T1000 (cell line): ENCODE measurements at places on chromosomes 12 and 14.

GRCh38 chr12:128856791-128857078 lies 3.5 kb downstream of the GLT1D1 start:
- no peak for DNase-seq

DNA sequence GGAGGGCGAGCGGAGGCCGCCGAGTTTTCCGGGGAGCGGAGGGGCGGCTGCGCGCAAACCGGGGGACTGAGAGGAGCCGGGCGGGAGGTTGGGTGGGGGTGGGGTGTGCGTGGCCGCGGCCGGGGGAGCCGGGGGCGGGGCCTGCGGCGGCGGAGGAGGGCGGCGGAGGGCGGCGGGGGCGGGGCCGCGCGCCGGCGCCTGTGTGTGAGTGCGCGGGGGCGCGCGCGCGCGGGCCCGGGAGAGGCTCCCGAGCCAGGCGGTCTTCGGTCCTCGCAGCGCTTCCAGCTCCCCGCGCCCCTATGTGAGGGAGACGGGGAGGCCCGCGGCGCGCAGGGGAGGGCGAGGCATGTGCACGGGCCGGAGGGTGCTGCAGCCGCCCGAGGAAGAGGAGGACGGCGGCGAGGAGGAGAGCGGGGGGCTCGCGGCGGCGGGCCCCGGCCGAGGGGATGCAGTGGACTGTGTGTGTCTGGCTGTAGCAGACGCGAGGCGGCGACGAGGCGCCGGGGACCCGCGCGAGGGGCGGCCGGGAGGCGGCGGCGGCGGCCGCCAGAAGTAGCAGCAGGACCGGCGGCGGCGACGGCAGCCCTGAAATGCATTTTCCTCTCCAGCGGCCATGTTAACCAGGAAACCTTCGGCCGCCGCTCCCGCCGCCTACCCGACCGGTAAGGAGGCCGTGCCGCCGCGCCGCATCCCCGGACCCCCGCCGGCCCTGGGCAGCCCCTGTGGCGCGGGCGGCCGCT lies at the start of gene DYRK2:
Gene DYRK2 (plus strand): TSS at position 225 of the 740 bp plus-strand sequence. CDS start 389 bp downstream, at position 614.
- peak; percentile 78 for DNase-seq

GRCh38 chr14:63761351-63762117 lies 33.7 kb upstream of the SGPP1 start:
- DNase-seq: no peak

DNA sequence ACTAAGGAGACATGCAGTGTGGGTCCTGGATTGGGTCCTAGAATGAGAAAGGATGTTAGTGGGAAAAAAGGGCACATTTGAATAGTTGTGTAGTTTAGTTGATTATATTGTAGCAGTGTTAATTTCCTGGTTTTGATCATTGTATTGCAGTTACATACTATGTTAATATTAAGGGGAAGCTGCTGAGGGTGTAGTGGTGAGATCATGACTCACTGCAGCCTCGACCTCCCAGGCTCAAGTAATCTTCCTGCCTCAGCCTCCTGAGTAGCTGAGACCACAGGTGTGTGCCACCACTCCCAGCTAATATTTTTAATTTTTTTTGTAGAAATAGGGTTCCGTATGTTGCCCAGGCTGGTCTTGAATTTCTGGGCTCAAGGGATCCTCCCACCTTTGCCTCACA lies 21.7 kb downstream of the BORCS5 start:
- DNase-seq: no peak

- no peak for DNase-seq
Measured at GRCh38 chr12:75716291-75717025, 205.0 kb upstream of the KRR1 start.

- no peak for DNase-seq
Measured at GRCh38 chr14:50675597-50675996, 7.5 kb upstream of the SAV1 start.

- no peak for DNase-seq
Measured at GRCh38 chr12:121610239-121611149, 15.8 kb upstream of the ORAI1 start.

GRCh38 chr12:51863363-51863932 lies 14.9 kb upstream of the FIGNL2 start:
- no peak for DNase-seq

GRCh38 chr12:33253178-33253577 lies 186.4 kb downstream of the SYT10 start:
- DNase-seq: no peak

GRCh38 chr14:71166180-71166837 lies 259.1 kb downstream of the PCNX1 start:
- no peak for DNase-seq

DNA sequence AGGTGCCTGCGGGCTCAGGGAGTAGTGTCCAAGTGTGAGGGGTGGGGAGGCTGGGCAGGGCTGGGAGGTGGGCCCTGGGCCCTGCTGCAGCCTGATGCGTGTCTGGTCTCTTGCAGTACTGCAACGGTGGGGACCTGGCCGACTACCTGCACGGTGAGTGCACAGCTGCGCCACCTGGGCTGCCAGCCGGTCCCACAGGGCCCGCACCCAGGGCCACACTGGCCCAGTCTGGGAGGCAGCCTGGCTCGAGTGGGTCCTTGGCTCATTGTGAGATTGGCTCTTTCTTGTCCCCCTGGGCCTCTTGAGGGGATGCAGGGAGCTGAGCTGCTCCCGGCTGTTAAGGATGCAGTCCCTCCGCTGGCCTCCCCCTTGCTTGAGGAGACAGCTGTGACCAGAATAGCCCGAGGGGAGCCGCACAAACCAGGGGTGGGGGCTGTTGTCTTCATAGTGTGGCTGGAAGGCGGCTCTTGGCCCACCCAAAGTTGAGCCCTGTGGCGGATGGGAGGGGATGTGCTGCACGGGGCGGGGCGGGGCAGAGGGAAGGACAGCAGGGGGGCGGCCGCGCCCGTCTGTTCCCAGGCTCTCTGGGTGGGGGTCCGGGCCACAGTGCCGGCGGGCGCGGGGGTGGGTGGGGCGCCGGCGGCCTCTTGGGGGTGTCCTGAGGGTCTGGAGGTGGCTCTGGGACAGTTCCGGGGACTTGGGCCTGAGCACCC lies 13.1 kb downstream of the ULK1 start:
- DNase-seq: no peak

DNA sequence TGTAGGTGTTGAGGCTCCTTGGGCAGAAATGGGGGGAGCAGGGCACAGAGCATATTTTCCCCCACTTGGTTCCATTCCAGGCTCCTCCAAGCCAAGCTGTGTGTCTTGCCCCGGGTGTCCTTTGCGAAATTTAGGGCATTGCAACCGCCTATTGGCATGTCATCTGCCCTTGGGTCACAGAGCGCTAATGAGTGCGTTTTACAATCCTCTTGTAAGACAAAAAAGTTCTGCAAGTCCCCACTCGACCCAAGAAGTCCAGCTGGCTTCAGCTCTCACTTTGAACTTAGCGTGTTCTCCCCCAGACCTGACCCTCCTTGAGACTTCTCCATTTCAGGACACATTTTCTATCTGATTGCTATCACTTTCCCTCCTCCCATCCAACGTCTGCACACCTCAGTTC lies 6.1 kb upstream of the LRTM2 start:
- no peak for DNase-seq

DNA sequence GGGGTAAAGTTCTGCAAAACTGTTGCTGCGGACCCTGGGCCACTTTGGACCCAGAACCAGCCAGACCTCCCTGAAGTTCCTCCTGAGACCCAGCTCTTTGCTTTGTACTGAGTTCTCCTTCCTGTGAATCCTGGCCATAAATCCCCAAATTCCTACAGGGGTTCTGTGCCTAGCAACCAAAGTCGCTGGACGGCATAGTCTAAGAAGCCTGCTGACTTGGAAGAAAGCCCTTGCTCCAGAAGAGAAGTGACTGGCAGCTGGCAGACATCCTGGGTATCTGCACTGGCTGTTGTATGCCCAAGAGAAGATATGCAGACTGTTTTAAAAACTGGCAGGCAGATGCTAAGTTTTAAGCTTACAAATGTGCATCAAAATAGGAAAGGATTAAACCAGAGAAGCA lies 99.9 kb upstream of the SLC24A4 start:
- DNase-seq: no peak

DNA sequence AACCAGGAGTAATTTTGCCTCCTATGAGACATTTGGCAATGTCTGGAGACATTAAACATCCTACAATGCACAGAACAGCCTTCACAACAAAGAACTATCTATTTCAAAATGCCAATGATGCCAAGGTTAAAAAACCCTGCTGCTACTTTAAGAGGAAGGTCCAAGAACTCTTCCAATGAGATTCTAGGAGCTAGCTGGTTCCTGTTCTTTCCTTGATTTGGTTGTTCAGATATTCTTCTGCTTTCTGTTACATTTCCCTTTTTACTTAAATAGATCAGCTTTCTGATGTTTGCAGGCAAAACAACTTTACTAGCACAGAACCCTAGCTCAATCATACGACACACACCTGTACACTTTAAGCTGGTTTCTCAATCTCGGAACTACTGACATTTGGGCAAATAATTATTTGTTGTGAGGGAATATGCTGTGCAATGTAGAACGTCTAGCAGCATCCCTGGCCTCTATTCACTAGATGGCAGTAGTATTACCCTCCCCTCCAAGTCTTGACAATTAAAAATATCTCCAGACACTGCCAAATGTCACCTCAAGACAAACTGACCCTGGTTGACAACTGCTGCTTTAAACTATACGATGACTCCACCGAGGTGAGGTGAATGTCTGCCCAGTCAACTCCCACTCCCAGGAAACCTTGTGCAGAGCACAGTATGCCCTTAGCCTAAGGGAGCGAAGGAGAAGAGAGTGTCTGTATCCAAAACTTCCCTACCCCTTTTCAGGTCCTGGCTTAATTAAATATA lies 4.4 kb downstream of the BLTP3B start:
- no peak for DNase-seq

- DNase-seq: no peak
Measured at GRCh38 chr14:96192975-96193805, 11.4 kb upstream of the BDKRB2 start.

DNA sequence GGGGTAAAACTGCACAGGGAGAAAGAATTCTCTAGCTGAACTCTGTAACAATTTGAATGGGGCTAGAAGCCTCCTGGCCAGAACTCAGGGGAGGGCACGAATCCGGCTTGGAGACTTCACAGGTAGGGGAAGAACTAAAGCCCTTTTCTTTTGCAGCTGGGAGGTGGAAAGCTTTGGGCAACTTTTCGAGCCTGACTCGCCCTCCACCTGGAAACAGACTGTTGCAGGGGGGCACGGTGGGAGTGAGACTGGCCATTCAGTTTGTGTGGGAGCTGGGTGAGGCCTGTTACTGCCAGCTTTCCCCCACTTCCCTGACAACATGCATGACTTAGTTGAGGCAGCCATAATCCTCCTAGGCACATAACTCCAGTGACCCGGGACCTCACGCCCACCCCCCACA lies 135.8 kb downstream of the PLCZ1 start:
- DNase-seq: no peak

GRCh38 chr14:23545740-23546365 lies 5.7 kb downstream of the ZFHX2 start:
- DNase-seq: no peak

GRCh38 chr14:53249059-53249458 lies 95.9 kb upstream of the DDHD1 start:
- no peak for DNase-seq

- no peak for DNase-seq
Measured at GRCh38 chr14:72790887-72791566, 102.9 kb downstream of the DPF3 start.

GRCh38 chr14:34222867-34223266 lies 239.2 kb downstream of the SPTSSA start:
- no peak for DNase-seq

- no peak for DNase-seq
Measured at GRCh38 chr14:69350892-69351291, 47.2 kb downstream of the ERH start.

DNA sequence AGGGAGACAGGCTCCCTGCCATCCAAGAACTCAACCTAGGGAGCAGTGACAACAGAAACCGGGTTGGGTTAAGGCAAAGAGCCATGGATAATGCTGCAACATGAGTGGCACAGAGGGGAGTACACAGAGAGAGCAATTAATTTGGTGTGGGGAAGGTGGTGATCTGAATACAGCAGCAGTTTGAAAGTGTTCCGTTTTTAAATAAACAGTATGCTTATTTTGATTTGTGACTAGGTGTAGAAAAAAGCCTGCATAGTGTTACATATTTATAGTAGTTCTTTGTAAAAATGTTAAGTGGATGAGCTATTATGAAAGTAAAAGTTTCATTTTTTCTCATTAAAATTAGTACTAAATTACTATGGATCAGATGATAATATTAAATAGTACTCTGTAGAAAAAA lies 8.7 kb downstream of the AKAP5 start:
- no peak for DNase-seq

DNA sequence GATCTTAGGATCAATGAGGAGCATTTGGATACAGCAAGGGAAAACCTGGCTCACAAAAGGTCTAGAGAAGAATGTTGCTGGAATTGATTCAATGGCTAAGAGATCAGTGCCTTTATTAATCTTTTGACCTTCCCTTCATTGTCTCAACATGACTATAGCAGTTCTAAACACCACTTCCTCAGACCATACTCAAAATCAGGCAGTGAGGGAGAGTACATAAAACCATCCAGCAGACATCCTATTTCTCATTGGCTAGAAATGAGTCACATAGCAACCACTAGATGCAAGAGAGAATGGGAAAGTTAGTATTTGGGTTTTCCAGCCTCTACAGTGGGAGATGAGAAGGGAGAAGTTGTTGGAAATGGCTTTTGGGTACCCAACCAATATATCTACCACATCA lies 151.4 kb upstream of the NUDT4 start:
- DNase-seq: no peak

DNA sequence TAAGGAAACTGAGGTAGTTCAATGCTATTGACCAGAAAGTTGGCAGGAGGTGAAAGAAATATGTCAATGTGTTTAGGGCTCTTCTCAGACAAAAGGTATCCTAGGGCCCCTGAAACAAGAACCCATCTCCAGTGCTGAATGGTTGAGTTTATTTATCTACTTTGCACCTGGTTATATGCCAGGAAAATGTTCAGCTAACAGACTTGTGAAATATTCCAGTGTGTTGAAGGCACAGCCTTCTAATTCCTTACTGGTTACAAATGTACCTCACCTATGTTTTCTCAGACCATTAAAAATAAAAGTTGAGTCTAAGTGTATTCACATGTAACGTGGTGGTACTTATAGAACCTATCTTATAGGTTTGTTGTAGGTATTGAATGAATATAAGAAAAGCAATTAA lies 511.7 kb upstream of the SEL1L start:
- DNase-seq: no peak

DNA sequence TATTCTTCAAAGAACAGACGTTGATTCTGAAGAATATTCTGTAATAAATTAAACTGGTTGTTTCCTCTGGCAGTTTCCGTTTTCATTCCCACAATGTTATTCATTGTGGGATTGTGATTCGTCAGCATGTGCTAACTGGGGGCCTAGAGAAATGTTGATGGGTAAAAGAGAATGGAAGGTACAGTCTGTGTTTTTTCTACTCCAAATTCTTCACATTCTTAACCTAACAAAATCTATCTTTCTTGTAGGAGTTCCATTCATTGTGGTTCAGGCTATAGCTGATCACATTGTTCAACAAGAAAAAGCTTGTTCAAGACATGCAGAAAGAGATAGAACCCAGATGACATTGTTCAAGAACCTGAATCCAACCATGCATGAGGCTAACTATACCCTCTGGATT lies 5.9 kb downstream of the CD163 start:
- DNase-seq: no peak

DNA sequence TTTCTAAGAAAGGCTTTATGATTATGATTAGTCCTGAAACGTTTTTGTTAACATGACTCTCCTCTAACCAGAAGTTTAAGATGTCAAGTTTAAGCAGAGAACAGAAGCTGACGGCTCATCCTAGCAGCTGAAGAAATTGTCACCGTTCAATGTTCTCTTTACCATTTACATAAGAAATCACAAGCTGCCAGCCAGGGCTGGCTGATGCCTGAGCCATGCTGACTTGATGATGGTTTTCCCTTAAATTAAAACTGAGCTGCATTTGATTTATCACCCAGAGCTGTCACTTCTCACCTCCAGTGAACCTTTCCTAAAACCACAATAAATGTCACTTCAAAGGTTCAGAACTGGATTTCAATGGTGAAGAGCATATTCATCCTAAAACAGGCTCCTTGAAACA lies 153.6 kb downstream of the KTN1 start:
- DNase-seq: no peak
